Thyroid gland (tissue), 4 donors: ENCODE measurements at places on chromosomes 4 and X. TPM values are rescaled to one million over a fixed set of nuclear protein-coding genes. Genes with fewer than 3 reads are reported as not detected.

DNA sequence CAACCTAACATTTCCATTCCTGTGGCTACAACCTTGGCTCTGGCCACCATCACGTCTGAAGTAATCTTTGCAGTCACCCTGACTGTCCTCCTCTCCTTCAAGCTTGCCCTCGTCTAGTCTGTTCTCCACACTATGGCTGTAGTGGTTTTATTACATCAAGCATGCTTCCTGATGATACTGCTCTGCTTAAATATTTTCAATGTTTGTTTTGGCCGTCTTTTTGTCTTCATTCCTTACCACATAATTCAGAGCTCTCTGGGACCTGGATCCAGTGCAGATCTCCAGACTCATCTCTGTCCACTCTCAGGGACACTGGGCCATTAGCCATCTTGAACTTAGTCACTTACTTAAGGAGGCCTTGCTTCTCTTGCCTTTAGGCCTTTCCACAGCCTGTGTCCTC, 27.7 kb upstream of the FREM3 start:
- H3K27ac ChIP-seq, result no peak overlapping the region
- H3K36me3 ChIP-seq, result no peaks in the 10 kb centered on the region
- no peaks in the 10 kb centered on the region for H3K27me3 ChIP-seq
- no peak for DNase-seq
- no peak overlapping the region for H3K4me3 ChIP-seq

- no peaks in the 10 kb centered on the region for H3K36me3 ChIP-seq
- H3K4me3 ChIP-seq, result no peak overlapping the region
- no peaks in the 10 kb centered on the region for H3K4me1 ChIP-seq
These were observed 644.1 kb downstream of the MID1IP1 start for GRCh38 chrX:39445336-39445735.

- no peak overlapping the region for H3K27ac ChIP-seq
- H3K27me3 ChIP-seq, result no peaks in the 10 kb centered on the region
- H3K36me3 ChIP-seq, result no peaks in the 10 kb centered on the region
- no peaks in the 10 kb centered on the region for H3K4me1 ChIP-seq
These were observed 378.8 kb upstream of the NOCT start for GRCh38 chr4:138636781-138637180.

GRCh38 chr4:70892086-70892769, 9.9 kb upstream of the MOB1B start:
- H3K4me3 ChIP-seq, result no peak overlapping the region
- no peak for DNase-seq
- no peaks in the 10 kb centered on the region for H3K27me3 ChIP-seq
- peaks cover 8% of the 10 kb centered on the region for H3K4me1 ChIP-seq

DNA sequence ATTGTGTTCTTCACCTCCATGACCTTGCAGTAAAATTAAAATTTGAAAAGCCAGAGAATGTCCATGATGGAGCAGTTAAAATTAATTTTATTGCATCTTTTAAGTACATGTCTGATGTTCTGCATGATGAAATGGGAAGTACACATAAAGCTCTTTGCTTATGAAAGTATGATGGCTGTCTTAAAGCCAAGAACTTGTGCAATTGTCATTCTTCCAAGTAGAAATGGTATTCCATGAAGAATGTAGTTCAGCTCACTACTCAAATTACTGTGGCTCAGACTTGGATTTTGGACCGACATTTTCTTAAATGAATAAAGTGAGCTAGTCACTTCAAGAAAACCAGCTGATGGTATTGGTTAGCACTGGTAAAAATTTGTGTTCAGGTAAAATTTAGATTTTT, 161.7 kb upstream of the CXCL13 start:
- H3K27ac ChIP-seq, result no peak overlapping the region
- no peaks in the 10 kb centered on the region for H3K4me1 ChIP-seq
- no peaks in the 10 kb centered on the region for H3K36me3 ChIP-seq
- H3K27me3 ChIP-seq, result no peaks in the 10 kb centered on the region

DNA sequence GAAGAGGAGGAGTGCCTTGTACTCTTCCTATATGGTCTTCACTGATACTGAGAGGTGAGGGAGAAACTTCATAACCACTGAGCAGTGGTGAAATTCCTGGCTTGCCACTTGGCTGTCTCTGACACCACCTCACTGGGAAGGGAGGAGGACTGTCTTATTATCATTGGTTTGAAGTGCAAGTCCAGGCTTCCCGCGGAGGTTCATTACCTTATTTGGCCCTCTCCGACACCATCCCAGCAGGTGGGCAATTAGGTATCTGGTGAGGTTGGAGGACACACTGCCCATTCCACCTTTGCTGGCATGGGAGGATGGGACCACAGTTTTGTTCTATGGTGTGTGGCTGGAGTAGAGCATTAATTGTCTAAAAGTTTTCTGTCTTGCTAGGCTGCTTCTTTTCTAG, 206.1 kb downstream of the LHFPL1 start:
- H3K4me1 ChIP-seq, result no peaks in the 10 kb centered on the region
- no peak overlapping the region for H3K4me3 ChIP-seq

- H3K27ac ChIP-seq, result no peak overlapping the region
- H3K4me3 ChIP-seq, result no peak overlapping the region
- no peak for DNase-seq
These were observed 43.3 kb upstream of the PPM1K start for GRCh38 chr4:88327665-88328064.

DNA sequence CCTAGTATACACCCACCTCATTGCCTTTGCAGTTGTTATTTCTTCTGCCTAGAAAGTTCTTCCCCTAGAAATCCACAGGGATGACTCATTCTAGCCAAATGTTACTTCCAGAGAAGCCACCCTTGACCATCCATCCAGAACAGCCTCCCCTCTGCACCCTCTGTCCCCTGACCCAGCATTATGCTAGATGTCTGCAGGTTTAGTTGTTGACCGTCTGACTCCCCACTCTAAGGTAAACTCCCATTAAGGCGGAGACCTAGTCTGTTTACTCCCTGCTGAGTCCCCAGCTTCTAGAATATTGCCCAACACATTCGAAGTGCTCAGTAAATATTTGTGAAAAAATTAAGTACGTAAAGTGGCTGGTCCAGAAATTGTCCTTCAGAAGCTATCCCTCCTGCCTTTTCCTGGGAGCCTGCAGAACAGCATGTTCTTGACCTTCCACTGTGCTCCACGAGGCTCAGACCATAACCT, 11.0 kb downstream of the SRD5A3 start:
- H3K27me3 ChIP-seq, result no peaks in the 10 kb centered on the region
- no peaks in the 10 kb centered on the region for H3K4me1 ChIP-seq
- H3K27ac ChIP-seq, result no peak overlapping the region

SFRP2 gene
- total RNA-seq, result 24.8 TPM

AMBN gene
- not detected for total RNA-seq

GRIA2 gene
- not detected for total RNA-seq

ITGB1BP2 gene
- total RNA-seq, result 0.67 TPM

CLIC2 gene
- 78.3 TPM for total RNA-seq

ABCG2 gene
- 26.3 TPM for total RNA-seq
